Cardiac septum (tissue), 1 donor: ENCODE measurements at places on chromosomes 7 and 10. TPM values are rescaled to one million over a fixed set of nuclear protein-coding genes. Genes with fewer than 3 reads are reported as not detected.

Gene ZNF853
- total RNA-seq: 14.2 TPM

DNA sequence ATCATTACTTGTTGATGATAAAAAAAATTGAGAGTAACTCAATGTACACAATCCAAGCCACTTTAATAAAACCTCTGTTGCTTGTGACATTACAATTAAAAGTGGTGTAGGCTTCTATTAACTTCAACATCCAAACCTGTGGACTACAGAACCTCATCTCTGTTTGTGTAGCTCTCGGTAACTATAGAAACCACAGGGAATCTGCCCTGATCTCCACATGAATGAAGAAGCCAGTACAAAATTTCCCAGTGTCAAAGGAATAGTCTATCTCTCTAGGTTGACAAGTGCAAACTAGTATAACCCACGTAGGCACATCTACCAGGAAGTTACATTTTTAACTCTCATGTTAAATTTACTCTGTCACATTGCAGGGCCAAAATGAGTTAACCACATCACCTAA lies 204.3 kb downstream of the CHCHD3 start:
- DNase-seq: no peak

GRCh38 chr10:67988606-67989005 lies 86.5 kb downstream of the HERC4 start:
- no peak for DNase-seq

Gene RADIL
- 2.5 TPM for total RNA-seq

GRCh38 chr10:64396105-64396708 lies 875.0 kb downstream of the REEP3 start:
- no peak for DNase-seq

DNA sequence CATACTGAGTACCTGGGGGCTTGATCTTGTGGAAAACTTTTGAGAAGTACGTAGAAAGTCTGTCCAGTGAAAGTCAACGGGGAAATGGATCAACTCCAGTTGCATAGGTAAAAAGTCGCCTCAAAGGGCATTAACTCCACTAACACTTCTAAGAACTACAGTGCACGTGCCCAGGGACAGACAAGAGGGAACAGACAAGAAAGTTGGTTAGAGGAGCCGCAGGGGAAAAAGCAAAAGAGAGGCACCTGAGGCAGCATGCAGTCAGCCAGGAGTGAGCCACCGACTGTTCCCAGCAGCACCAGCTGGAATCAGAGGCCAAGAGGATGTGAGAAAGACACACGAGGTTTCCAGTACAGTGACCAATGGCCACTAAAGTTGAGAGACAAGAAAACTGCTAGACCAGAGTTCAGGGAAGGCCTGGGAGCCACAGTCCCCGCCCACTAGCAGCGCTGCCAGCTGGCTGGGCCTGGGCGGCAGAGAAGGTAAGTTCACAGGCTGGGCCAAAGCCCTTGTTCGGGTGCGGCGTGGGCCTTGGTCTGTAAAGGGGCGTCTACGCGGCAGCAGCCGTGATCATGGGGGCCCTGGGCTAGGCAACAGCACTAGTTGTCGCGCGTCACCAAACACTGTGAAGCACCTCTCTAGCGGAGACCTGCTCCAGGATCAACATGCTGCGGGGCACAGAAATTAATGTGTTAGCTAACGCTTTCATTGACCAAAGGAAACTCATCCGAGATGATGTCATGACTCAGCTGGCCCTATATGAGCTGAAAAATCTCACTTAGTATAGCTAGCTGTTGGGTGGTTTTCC lies 14.0 kb downstream of the ITGB1 start:
- DNase-seq: peak; percentile 77

DNA sequence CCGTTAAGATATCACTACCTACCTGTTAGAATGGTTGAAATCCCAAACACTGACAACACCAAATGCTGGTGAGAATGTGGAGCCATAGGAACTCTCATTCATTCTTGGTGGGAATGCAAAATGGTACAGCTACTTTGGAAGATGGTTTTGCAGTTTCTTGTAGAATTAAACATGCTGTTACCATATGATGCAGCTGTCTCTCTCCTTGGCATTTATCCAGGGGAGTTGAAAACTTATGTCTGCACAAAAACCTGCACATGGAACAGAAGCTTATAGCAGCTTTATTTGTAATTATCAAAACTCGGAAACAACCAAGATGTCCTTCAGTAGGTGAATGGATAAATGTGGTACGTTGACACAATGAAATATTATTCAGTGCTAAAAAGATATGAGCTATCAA lies 199.5 kb downstream of the BICC1 start:
- no peak for DNase-seq

Gene LRIT1
- not detected for total RNA-seq

Gene GIMAP4
- total RNA-seq: 18.2 TPM

- DNase-seq: no peak
These were observed 240.6 kb upstream of the SEMA3C start for GRCh38 chr7:81159402-81159801.

Gene TAS2R41
- total RNA-seq: not detected

Gene ARHGEF5
- total RNA-seq: 0.89 TPM

Gene INMT
- total RNA-seq: 17.3 TPM

DNA sequence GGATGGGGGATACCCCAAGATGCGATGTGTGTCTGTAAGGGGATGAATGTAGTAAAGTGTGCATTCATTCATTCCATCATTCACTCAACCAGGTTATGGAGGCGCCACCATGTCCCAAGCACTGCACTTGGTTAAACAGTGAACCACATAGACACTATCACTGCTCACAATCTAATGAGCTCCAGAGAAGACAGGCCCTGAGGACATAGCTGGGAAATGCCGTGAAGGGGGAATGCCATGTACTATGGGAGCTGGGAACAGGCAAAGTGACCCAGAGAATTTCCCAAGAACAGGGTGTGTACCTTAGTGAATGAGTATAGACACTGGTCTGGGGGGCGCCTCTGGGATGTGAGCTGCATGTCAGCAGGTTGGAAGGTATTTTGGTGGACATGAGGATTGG lies 44.5 kb upstream of the LBX1 start:
- no peak for DNase-seq

GRCh38 chr7:126535176-126535575 lies 717.6 kb downstream of the GRM8 start:
- no peak for DNase-seq
